ENCODE measurements at places on chromosomes 1 and 21.

- no peak for DNase-seq
Observed at GRCh38 chr1:2506007-2506860, 20.2 kb downstream of the PANK4 start.

DNA sequence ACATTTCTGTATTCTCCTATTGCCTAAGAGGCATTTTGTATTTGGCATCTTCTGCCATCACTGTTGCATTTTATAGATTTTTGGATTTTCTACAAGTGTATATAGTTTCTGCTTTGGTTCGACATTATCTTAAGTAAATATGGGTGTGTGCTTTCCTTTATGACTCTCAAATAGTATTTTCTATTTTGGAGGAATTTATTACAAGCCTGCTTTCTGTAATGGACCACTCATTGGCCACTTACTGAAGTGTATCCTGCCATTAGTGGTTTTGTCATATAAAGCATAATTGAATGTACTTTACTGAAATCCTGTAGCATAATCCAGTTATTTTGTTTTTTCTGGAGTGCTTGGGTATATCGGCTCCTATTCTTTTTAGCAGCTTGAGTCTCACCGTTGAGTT lies 184.3 kb downstream of the PATJ start:
- DNase-seq: no peak

GRCh38 chr21:39915881-39916280 lies 48.6 kb downstream of the PCP4 start:
- DNase-seq: no peak

DNA sequence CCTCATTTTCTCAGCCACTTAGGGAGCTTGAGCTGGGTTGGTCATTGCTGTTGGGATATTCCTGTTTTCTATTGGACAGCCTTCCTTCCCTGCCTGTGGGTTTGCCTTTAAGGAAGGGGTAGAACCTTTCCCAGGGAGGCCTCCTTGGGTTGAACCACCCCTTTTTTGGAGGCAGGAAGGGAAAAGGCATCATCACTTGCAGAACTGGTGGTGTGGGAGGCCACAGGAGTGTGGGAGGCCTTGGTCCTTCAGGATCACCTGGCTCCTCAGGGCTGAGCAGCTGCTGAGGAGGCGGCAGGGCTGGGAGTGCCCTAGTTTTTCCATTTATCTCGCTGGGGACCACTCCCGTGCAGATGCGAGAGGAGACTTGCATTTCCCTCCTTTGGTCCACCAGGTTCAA lies 667 bp upstream of the CYB561D1 start:
- no peak for DNase-seq

- no peak for DNase-seq
Observed at GRCh38 chr1:231781892-231782291, 155.3 kb downstream of the DISC1 start.

Measured in stimulated activated CD4-positive, alpha-beta T cell treated with anti-CD3 and anti-CD28 coated beads, Interleukin-12 subunit alpha, Interleukin-12 subunit beta, amount 100 ng/mL, for 48 hours (primary cell).